ENCODE measurements at places on chromosomes 5 and 9.
A peak's percentile ranks its signal among the peaks of the same experiment; 100 is the strongest.

GRCh38 chr5:2192496-2192895, 309.8 kb upstream of the IRX4 start:
- DNase-seq: no peak

- no peak for DNase-seq
These were observed 407.7 kb downstream of the PDE4D start for GRCh38 chr5:59485629-59486439.

- no peak for DNase-seq
These were observed 26.9 kb upstream of the FGD3 start for GRCh38 chr9:92920437-92920836.

DNA sequence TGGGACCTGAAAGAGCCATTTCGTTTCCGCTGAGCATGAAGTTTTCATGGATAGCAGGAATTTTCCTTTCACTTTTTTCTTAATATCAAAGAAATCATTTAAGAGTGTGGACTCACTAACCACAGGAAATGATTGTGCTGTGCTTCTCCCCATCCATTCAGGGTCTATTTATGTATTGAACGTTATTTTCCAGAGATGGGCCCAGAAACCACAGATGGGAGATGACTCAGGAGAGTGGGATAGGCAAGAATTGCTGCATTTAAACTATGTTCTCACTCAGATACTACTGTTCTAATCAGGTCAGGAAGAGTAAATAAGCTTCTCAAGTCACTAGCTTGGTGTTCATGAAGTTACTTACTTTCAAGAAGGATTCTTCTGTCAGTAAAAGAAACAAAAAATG, 763.8 kb downstream of the DTWD2 start:
- DNase-seq: no peak

DNA sequence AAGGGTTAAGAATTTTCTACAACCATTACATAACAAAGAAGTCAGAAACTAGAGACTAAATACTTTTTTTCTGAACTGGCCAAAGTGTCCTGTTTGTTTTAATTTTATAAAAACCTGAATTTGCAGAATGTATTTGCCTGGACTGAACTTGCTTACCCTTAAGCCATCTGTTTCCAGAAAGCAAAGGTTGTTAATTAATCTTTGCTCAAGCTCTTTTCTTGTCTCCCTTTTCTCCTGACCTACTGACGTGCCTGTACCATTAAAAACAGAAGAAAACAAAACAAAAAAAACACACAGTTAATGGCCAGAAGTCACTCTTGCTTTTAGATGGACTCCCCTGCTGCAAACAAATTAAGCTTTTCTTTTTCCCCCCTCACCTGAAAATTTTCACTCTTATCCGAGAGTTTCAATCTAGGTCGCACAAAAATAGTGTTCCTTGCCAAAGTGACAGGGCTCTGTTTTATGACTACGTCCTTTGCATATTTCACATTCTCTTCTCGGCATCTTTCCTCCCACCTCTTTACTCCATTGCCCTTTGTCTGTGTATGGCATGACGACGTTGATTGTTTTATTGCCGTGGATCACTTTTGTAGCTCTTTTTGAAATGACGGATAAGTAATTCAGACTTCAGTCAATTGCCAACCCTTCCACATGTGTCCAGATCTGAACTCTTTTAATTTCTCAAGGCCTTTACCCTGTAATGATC, 333.8 kb upstream of the GRIN3A start:
- no peak for DNase-seq

- no peak for DNase-seq
These were observed 526.0 kb downstream of the MTRR start for GRCh38 chr5:8394965-8395364.

GRCh38 chr5:57947181-57947580, 464.6 kb upstream of the ACTBL2 start:
- DNase-seq: no peak

DNA sequence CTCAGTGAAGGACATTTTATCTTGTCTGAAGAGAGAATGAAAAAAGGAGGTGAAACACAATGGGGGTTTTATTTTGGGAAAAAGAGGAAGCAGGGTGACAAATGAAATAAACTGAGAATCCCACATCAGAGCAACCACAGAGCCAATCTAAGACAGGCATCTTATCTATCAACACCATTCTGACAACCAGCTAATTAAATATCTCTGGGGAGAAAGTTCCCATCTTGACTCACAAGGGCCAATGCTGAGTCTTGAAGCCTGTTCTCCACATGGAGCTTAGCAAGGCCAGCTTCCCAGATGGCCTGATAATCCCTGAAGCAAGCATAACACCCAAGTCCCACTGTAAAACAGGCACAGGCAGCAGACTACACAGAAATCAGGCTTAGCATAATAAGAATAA, 30.4 kb downstream of the DPYSL3 start:
- no peak for DNase-seq

- DNase-seq: no peak
These were observed 23.0 kb upstream of the LHFPL2 start for GRCh38 chr5:78671609-78672008.

GRCh38 chr9:112487008-112487798, 576 bp downstream of the KIAA1958 start:
- DNase-seq: no peak

- DNase-seq: no peak
These were observed 137.8 kb upstream of the MAP1B start for GRCh38 chr5:71969460-71969859.

- peak; percentile 6 for DNase-seq
These were observed 729 bp upstream of the TNPO1 start for GRCh38 chr5:72815580-72816283.

GRCh38 chr5:78523314-78524193, 125.0 kb downstream of the LHFPL2 start:
- no peak for DNase-seq

DNA sequence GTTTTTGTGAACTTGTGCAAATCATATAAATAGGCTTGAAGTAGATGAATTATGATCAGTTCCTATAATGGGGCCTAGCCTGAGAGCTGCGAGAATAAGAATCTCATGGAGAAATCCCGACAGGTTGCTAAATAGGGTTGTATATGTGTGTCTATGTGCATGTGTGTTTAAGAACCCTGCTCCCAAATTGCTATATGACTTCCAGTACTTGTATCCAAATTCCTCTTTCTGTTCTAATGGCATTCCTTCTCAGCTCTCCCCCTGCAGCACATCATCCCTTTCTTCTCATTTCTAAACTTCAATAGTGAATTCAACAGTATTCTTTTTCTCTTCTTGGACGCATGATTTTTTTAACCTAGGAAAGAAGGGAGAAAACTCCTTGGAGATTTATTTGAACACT, 277.2 kb downstream of the GAS1 start:
- no peak for DNase-seq

DNA sequence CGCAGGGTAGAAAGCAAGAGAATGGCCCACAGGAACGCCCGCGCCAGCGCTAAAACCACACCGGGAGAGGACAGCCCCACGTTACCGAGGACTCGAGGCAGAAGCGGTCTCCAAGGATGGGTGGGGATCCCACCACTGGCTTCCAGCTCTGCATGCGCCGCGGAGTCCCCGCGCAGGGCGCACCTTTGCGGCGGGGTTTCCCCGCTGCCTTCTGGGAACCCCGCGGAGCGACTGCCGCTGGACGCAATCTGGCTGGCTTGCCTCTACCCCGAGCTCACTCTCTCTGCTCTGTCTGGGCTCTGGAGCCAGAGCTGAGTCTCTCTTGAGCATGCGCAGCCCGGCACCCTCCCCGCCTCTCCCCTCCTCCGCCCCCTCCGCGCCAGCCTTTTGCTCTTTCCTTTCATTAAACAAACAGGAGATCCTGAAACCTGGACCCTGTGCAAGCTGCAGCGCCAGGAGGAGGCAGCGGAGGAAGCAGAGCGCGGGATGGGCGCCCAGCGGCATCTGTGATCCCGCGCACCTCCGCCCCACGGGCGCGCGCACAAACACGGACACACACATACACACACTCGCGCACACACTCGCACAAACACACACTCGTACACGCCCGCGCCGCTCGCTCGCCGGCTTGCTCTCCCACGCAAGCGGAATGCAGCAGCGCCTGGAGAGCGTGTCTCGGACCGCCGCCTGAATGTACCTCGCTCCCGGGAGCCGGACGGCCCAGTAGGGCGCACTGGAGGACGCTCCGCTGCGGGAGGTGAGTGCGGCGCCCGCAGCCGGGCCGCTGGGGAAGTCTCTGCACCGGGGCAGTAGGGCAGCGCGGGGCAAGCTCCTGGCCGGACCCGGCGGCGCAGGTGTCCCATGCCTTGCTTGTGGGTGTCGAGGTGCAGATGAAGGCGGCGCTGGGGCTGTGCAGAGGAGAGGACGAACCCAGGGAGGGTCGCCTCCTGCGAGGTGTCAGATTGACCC, at the start of gene PLPPR1:
TSS of gene PLPPR1 (plus strand) at position 382 of the 969 bp plus-strand sequence.
- DNase-seq: no peak

GRCh38 chr5:3615829-3616228, 20.2 kb downstream of the IRX1 start:
- DNase-seq: no peak

DNA sequence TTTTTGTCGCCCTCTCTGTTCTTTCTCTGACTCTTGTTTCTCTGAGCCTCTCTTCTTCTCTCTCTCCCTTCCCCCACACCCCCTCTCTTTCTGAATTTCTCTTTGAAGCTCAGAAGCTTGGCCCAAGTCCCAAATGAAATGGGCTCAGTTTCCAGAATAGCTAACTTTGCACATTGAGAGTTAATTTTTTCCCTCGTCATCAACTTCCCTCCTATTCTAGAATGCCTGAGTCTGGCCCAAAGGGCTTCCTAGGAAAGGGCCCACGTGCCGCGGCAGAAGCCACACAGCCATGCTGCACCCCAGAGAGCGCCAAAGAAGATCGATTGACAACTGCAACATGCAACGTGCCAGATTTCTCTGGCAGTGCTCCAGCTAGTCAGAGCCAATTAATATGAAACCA, 588.8 kb upstream of the KLF4 start:
- DNase-seq: no peak

DNA sequence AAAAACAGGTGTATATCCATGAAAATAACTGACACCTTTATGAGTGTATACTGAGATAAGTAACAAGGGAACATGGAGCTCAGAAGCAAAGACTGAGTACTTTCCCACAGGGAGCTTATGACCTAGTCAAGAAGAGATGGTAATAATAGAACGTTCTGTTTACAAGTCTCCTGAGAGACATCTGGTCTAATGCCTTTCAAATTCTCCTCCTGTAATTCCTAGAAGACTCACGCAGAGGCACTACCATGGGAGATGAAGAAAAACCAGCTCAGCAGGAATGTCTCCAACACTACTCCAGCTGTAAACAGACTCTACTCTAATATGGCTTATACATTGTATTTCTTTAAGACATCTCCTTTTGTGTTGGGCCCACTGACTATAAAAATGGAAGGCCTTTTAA, 503.6 kb upstream of the TUSC1 start:
- DNase-seq: no peak

DNA sequence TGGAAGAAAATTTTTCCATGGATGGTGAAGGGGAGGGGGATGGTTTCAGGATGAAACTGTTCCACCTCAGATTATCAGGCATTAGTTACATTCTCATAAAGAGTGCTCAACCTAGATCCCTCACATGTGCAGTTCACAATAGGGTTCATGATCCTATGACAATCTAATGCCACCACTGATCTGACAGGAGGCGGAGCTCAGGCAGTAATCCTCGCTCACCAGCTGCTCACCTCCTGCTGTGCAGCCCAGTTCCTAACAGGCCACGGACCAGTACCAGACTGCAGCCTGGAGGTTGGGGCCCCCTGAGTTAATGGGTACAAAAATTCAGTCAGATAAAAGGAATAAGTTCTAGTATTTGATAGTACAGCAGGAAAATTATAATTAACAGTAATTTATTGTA, 337.2 kb downstream of the NPR3 start:
- no peak for DNase-seq

GRCh38 chr9:88990729-88991065, 571 bp upstream of the S1PR3 start:
- DNase-seq: no peak

- no peak for DNase-seq
These were observed 98.7 kb upstream of the PDE4D start for GRCh38 chr5:59992206-59992605.

GRCh38 chr5:115850744-115851416, 9.1 kb downstream of the AP3S1 start:
- no peak for DNase-seq

DNA sequence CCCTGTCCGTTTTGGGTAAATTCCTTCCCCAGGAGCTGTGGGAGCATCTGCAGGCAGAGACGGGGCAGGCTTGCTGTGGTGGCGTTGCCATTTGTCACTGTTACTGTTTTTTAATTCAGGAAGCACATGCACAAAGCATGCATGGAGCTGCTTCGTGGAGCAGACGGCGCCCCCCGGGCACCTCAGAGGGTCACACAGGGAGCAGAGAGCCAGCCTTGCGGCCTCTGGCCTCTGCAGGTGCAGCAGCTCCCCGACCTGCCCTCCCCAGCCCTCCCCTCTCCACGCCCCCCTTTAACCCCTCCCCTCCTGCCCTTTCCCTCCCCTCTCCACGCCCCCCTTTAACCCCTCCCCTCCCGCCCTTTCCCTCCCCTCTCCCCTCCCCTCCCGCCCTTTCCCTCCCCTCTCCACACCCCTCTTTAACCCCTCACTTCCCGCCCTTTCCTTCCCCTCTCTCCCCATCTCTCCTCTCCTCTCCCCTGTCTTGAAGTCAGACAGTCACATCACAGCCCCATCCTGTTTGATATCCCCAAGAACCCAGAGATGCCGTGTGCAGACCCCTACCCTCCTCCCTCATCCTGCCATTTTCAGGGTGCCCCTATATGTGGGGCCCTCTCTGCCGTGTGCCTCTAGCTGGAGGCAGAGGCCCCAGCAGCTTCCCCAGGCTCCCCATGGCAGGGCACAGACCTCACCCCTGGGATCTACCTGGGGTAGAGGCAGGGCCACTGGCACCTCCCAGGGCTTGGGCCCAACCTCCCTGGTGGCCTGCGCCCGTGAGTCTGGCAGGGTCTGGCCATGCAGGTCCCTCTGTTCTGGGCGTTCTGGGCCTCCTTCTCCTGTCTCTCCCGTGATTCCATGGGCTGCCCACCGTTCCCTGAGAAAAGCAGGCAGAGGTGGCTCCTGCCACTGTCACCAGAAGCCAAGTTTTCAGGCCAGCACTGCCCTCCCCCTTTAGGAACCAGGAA, 29.6 kb upstream of the UBAC1 start:
- no peak for DNase-seq

GRCh38 chr5:143551820-143552251, 148.3 kb upstream of the NR3C1 start:
- DNase-seq: no peak
